ENCODE measurements at places on chromosomes 12 and 14.

DNA sequence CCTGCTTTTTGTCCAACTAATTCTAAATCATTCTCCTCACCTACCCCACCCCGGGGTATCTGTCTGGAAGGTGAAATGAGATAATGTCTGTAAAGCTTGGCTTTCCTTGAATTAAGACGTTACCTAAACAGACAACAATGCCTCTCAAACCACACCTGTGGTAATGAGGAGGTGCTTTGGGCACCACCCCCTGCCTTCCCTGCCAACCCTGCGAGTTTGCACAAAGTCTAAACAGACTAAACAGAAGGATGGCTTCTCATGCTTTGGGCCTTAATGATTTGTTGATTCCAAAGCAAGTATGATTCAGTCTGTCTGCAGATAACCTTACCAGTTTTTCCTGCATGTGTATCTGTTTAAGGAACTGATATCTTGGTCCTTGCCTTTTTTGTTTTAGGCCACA lies 82.4 kb downstream of the ZFC3H1 start:
- no peak for DNase-seq

DNA sequence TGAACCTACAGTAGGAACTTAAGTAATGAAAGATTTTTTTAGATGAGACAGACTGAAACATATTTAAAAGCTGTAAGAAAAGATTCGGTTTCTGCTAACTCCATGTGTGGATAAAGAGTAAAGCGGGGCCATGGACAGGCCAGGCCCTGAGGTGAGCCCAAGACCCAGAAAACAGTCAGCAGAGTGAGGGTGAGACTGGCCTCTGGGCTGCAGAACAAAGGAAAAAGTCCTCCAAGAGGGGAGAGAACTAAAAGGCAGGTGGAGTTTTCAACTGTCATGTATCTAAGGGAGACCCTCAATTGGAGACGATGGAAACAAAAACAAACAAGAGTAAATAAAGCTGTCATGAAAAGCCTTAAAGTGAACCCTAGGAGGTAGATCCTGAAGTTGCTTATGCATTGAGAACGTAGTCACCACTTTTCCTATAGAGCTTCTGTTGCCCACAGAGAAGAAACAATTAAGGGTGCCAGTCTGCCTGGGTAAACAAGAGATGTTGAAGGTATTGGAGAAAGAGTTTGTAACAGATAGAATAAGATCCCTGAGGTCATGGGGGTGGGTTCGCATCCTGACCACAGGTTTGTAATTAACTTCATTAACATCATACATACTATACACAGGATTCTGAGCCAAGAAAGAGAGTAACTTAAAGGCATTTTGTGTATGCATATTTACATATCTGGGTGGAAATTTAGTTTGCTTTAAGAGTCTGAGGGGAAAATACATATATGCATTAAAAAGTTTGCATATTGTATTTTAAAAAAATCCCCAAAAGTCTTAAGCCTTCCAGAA lies 268.7 kb upstream of the PDE3A start:
- no peak for DNase-seq

DNA sequence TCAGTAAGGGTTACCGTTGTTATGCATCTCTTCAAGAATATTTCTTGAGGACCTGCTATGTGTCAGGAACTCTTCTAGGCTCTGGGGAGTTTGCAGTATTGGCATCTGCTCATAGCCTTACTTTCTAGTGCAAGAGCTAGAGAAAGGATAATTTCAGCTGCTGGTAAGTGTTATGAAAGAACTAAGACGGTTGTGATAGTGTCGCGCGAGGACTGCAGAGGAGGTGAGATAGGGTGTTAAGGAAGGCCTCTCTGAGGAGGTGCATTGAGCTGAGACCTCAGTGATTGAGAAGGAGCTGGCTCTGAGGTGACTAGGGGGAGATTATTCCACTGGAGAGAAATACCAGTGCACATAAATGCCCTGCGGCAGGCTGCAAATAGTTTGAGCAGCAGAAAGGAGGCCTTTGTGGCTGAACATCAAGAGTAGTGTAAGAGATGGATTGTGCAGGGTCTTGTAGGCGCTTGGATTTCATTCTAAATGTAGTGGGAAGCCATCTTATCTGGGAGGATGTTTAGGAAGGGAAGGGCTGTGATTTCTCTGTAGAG lies 824 bp downstream of the DDX55 start:
- DNase-seq = no peak

GRCh38 chr12:58955849-58956248 lies 35.5 kb upstream of the LRIG3 start:
- DNase-seq = no peak

DNA sequence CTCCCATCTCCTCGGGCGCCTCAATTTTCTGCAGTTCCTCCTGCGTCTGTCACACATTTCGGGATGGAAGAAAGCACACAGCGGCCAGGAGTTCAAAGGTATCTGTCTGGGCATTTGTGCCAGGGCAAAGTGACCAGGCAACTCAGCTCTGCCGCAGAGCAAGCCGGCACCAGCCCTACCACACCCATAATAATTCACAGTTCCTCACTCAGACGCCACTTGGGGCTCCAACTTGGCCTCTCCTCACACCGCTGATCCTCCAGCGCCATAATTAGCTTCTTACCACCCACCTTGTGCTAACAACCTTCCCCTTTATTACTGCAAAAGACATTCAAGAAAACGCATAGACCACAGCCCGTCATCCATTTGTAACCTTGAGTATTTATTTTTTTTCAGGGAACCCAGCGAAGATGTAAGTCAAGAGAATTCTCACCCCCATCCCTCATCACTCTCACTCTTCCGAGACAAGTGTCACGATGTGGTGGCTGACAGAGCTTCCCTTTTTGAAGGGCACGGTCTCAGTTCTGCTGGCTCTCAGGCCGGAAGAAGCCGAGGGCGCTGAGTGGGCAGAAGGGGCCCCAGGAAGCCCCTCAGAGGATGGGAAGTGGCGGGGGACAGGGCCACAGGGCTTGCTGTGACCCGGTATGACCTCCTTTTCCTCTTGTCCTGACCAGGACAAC lies 25.2 kb upstream of the NCOR2 start:
- DNase-seq = peak; percentile 50

DNA sequence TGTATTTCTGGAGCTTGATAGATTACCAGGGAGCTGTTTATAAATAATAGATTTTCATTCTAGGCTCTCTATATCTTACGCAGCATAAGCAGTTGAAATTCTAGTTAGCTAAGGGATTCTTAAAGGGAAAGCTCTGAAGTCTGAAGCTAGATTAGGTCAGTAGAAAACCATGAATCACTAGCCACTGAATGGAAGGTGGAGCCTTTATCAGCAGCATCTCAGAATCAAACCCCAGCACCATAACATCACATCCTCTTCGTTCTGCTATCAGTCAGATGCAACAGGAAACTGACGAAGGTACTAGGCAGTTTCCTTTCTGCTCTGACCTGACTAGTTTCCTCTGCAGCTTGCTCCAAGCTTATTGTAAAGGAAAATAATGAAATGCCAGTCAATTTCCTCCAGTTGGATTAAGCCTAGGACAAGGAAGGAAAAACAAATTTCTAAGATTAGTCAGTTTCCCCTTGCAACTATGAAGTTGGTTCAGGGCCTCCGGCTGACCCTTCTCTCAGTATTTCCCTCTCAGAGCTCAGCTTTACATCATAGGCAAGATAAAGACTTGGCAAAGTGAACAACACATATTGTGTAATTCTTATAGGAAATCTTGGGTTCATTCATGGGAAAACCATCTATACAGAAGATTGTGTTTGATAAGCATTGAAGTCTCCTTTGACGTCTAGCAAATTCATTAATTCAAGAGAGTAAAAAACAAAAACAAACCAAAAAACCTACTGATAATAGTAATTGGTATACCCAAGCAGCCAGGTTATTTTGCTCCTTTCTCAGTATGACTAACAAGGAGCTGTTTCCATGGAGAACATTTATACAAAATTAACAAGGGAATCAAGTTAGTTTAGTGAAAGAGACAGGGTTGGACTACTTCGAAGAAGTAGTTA lies 43.4 kb upstream of the CFAP54 start:
- peak; percentile 30 for DNase-seq

DNA sequence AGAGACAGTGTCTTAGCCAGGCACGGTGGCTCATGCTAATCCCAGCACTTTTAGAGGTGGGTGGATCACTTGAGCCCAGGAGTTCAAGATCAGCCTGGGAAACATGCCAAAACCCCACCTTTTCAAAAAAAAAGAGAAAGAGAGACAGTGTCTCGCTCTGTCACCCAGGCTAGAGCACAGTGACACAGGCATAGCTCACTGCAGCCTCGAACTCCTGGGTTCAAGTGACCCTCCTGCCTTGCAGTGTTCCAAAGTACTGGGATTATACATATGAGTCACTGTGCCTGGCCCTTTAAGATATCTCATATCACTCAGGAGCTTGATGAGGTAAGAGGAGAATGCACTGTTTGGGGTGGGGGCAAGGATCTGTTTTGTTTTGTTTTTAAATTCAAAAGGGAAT lies 48.1 kb upstream of the LTBP2 start:
- DNase-seq = no peak

GRCh38 chr14:99724939-99725773 lies 41.1 kb downstream of the CYP46A1 start:
- DNase-seq = no peak

DNA sequence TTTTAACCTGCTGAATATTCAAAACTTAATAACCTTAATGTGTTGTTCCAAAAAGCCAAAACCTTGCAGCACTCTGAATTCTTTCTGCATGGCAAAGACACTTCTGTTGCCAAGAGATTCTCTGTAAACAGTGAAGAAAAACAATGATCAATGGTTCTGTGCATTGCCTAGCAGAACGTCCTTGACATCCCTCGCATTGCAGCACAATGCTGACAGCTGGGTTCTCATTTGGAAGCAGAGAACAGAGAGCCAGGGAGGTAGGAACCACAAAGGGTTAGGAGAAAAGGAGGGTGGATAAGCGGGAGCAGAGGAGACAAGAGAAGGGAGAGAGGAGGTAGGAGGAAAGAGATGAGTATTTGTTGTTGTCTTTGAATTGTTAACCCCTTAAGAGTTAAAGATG lies 501.1 kb downstream of the NAV3 start:
- DNase-seq = peak; percentile 65

- DNase-seq = peak; percentile 49
Observed at GRCh38 chr14:75928690-75929181, 53.1 kb downstream of the TGFB3 start.

GRCh38 chr12:24798335-24798734 lies 150.6 kb downstream of the BCAT1 start:
- no peak for DNase-seq

GRCh38 chr14:77039285-77040058 lies 11.0 kb upstream of the IRF2BPL start:
- peak; percentile 81 for DNase-seq

DNA sequence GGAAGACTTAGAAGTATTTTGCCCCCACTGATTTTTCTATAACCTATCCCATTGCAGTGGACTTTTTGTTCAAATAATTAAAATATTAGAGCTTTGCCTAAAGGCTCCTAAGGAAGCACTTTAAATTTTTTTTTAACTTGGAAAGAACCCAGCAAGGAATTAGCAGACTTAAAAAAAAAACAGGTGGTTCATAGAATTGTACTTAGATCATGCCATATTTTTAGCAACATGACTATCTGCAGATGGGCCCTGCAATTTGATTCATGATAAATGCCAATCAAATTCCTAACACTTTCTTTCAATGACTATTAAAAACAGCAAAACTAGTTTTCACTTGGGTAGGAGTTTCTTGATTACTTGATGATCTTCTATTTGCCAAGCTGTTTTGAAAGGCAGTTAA lies 11.5 kb downstream of the ADAMTS20 start:
- DNase-seq = no peak

DNA sequence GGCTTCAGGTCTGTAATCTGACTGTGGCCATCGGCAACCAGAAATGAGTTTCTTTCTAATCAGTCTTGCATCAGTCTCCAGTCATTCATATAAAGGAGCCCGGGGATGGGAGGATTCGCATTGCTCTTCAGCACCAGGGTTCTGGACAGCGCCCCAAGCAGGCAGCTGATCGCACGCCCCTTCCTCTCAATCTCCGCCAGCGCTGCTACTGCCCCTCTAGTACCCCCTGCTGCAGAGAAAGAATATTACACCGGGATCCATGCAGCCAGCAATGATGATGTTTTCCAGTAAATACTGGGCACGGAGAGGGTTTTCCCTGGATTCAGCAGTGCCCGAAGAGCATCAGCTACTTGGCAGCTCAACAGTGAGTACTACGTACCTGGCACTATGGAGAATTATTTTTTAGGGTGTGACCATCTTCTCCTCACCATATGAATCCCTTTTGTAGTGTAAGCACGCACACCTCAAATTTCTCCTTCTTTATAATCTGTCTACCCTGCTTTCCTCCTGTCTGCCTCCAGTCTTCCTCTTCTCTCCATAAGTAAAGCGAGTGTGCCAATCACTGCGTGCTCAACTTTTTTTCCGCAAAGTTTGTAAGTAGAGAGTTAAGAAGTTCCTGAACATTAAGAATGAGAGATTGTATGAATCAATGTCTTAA lies at the start of gene TPH2:
TSS of gene TPH2 (plus strand) at position 118 of the 658 bp plus-strand sequence. CDS start at position 260, 142 bp downstream.
- peak; percentile 20 for DNase-seq

GRCh38 chr14:60195179-60195810 lies 30.1 kb upstream of the DHRS7 start:
- DNase-seq = no peak

All from pons (tissue), 1 donor.